CD4-positive, alpha-beta T cell treated with Interferon gamma for 1 hour (primary cell): ENCODE measurements at places on chromosomes 6 and 20.
A peak's percentile ranks its signal among the peaks of the same experiment; 100 is the strongest.

- no peak for DNase-seq
Measured at GRCh38 chr20:58339741-58340140, 30.2 kb downstream of the RAB22A start.

- no peak for DNase-seq
Measured at GRCh38 chr20:48015141-48015910, 230.0 kb upstream of the SULF2 start.

- no peak for DNase-seq
Measured at GRCh38 chr6:164068527-164068926, 654.0 kb downstream of the QKI start.

GRCh38 chr20:40938020-40938419 is 90.6 kb upstream of the TOP1 start:
- no peak for DNase-seq

GRCh38 chr6:136251394-136251793 is 1.3 kb upstream of the MTFR2 start:
- DNase-seq, result no peak

DNA sequence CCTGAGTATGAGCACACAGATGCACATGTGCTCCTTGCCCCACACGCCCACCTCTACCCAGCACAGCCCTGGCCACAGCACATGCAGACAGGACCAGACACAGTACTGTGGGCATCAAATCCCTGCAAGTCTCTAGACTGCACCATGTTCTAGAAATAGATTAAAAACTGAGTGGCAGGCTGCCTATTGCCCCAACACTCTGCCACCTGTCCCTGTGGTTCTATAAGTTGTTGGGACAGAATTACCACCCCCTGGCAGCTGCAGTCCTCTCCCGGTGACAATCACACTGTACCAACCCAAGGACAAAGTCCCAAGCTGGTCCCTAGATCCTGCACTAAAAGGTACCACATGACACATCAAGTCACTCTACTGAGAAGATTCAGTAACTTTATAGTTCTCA is 70.2 kb downstream of the B3GAT2 start:
- no peak for DNase-seq

DNA sequence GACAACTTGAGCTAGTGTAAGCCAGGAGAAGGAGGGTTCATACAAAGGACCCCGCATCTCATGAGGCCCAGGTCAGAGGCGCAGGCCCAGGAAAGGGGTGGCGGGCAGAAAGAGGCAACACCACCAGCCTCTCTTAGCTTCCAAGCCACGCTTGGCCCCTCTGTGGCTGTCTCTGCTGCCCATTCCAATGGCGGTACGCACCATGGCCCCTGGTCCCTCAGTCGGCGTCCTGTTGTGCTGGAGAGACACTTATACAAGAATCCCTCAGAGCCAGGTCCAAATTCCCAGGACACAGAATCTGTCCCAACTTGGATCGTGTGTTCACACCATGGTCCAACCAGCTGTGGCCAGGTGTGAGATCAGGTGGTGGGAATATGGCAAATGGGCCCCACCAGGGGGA is 127.0 kb upstream of the CDH4 start:
- DNase-seq, result no peak

- no peak for DNase-seq
Measured at GRCh38 chr20:53613748-53614147, 20.1 kb upstream of the ZNF217 start.

- DNase-seq, result peak; percentile 11
Measured at GRCh38 chr20:46400253-46400652, 6.2 kb downstream of the ELMO2 start.
